ENCODE measurements at places on chromosomes 2 and 18.

DNA sequence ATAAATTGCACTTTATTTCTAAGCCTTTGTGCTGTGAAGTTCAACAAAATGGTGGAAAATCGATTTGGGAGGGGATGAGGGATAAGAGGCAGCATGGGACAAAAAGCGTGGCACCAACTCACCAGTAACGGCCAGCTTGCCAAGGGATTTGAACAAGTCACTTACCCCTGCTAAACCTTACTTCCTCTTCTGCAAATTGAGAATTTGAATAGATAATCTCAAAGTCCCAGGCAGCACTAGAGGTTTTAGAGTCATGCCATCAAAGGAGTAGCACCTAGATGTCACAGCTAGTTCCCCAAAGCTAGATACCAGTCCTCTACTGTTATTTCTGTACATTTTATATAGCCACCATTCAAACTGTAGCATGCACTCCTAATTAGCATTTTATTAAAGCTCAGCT, 83.7 kb upstream of the VRK2 start:
- no peak for DNase-seq

GRCh38 chr18:58341916-58342315, 287.0 kb downstream of the ALPK2 start:
- no peak for DNase-seq

DNA sequence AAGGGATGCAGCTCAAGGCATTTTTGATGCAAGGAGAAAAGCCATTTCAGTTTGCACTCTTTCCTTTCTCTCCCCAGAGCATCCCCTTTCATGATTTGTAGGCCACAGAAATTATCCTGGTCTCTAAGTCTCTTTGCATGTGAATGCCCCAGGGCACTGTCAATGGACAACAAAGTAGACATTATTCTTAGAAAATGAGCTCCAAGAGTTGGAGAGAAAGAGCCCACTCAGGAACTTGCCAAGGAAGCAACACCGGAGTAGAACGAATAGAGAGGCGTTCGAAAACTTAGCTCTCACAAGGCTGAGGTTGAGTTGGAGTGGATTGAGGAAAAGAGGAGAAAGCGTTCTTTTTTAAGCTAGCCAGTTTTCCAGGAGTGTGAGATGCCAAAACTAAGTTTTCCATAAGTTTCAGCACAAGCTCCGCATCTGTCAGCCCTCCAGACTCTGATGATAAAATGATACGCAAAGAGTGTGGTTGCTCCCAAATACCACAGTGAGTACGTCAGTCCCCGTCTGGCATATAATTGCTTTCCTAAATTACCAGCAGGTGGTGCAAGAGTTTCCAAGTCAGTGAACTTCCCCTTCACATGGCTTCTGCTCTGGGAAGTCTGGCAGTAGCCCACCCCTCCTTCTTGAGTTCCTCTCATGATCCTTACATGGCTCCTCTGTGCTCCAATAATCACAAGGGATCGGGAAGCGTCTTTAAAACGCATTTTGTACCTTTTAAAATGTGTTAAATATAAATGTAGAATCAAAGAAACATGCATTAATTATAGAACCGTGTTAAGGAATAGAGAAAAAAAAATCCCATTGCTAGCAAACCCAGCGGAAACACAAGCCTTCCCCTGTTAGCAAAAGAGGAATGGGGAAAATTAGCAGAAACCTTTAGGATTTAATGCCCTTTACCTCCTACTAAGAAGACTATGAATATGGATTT, 1060.6 kb upstream of the FANCL start:
- DNase-seq = no peak

DNA sequence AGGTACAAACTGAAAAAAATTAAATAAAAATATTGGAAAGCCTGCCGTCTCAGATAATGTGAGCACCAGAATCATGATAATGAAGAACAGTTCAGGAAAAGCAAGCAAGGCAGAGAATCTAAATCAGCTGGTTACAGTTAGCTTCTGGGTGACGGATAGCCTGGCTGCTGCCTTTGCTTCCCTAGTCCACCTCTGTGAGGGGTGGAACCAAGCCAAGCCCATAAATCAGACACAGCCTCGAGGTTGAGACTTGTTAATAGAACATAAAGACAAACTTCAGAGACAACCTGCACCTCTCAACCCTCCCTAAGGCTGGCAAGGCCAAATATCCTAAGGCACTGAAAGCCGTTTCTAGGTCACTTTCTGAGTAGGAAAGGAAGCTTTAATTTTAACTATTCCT, 334.7 kb upstream of the SLC39A10 start:
- no peak for DNase-seq

- no peak for DNase-seq
These were observed 286.2 kb upstream of the EPAS1 start for GRCh38 chr2:46010925-46011490.

GRCh38 chr18:22709288-22710060, 223.7 kb upstream of the RBBP8 start:
- no peak for DNase-seq

DNA sequence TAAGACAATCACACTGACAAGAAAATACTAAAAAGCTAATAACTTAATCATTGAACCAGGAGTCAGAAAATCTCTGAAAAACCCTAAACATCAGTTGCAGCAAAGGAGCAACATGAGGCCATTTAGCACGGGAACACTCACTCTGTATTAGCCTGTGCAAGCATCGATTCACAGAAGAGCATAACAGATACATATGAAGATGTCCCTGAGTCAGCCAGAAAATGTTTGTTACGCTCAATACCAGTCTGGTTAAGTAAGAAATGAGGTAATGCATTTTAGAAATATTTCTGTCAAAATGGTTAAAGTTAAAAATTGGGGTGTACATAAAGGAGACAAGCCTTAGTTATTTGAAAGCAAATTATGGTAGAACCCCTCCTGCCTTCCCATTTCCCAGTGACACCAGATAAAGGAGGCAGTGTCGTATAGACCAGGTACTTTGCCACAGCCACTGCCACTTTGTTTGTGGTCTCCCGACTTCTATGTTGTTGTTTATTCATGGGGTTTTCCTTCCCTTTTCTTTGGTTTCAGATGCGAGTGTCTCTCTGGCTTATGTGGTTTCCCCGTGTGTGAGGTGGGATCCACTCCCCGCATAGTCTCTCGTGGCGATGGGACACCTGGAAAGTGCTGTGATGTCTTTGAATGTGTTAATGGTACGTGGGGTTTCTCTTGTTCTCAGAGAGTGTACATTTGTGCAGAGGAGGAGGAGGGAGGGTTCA, 108.6 kb downstream of the CRIM1 start:
- DNase-seq = no peak

GRCh38 chr18:58674863-58675472, 3.7 kb downstream of the MALT1 start:
- DNase-seq = no peak

DNA sequence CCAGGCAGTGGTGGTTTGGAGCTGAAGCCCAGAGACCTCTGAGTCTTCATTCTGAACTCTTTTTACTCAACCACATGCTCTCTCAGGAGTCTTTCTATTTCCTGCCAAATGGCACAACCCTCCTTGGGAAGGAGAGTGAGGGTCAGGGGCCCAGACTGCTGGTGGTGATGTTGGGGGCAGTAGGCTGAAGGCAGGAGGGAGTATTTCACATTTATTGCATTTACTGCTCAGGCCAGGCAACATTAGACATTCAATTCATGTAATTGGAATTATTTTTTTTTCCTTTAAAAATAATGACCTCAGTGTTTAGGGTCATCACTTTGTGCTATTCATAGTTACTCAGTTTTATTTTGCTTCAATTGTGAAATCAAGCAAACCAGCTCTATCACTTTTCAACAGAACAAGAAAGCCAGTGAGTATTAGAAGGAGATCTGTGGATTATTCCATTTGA, 311.3 kb upstream of the NT5C1B start:
- no peak for DNase-seq

DNA sequence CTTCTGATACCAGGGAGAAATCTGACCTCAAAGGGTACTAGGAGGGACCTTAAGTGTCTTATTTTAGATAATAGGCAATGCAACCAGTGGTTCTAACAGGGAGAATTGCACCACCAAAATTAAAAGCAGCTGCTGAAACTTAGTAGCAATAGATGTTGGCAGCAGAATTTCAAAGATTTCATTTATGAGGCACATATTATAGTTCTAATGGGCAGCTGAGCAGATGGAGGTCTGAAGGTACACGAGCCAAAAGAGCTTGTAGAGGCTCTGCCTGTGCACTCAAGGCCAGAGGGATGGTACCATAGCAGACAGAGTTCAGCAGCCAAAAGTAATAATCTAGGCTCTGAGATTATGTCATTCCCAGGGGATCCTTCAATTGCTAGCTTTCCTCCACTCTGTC, 87.3 kb upstream of the NCKAP5 start:
- DNase-seq = no peak

- no peak for DNase-seq
These were observed 6.0 kb downstream of the MEIS1 start for GRCh38 chr2:66440708-66441497.

- DNase-seq = no peak
These were observed 22.7 kb upstream of the NFATC1 start for GRCh38 chr18:79372991-79373390.

DNA sequence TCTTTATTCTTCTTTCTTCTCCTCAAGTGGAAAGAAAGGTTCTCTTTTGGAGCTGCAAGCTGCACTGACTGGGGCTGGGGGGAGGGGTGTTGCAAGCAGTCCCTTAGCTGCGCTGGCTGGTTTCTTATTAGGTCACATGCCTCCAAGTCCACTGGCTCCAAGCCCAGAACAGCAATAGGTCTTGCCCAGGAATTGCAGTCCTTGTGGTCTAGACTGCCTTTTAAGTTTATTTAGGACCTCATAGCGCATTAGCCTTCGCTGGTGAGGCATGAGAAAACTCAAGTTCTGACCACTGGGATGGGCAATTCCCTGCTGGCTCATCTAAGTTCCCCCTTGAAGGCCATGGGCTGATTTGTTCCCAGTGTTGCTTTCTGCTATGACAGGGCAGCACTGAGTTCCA, 138.6 kb upstream of the SCN7A start:
- no peak for DNase-seq

GRCh38 chr2:1709946-1710560, 34.3 kb downstream of the PXDN start:
- DNase-seq = no peak

- peak; percentile 9 for DNase-seq
These were observed 691 bp downstream of the BIRC6 start for GRCh38 chr2:32357318-32358110.

GRCh38 chr2:20164061-20164733, 60.7 kb downstream of the SDC1 start:
- no peak for DNase-seq

GRCh38 chr2:105489168-105489878, 90.5 kb upstream of the FHL2 start:
- no peak for DNase-seq

- no peak for DNase-seq
These were observed 98.9 kb upstream of the CYP1B1 start for GRCh38 chr2:38174646-38175423.

DNA sequence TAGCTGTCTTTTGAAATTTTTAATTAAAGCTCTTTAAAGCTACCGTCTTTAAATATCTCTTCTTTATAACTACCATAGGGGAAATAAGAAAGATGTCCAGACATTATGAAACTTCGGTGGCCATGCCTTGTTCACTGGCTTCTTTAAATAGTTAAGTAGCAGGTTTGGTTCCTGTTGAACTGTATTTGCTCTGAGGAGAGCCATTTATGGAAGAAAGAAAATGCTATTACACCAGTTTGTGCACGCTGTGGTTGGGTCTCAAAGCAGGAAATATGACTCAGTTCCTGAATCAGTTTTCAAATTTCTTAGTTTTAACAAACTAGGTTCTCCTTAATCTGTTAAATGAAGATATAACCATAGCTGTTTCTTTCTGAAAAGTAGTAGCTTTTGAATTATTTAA, 12.2 kb downstream of the ARPC2 start:
- peak; percentile 44 for DNase-seq

- no peak for DNase-seq
These were observed 1579.4 kb upstream of the TMEFF2 start for GRCh38 chr2:193774166-193774565.

- DNase-seq = no peak
These were observed 18.7 kb downstream of the IGFBP5 start for GRCh38 chr2:216676630-216677029.

- no peak for DNase-seq
These were observed 98.5 kb upstream of the GPR45 start for GRCh38 chr2:105143094-105143466.

DNA sequence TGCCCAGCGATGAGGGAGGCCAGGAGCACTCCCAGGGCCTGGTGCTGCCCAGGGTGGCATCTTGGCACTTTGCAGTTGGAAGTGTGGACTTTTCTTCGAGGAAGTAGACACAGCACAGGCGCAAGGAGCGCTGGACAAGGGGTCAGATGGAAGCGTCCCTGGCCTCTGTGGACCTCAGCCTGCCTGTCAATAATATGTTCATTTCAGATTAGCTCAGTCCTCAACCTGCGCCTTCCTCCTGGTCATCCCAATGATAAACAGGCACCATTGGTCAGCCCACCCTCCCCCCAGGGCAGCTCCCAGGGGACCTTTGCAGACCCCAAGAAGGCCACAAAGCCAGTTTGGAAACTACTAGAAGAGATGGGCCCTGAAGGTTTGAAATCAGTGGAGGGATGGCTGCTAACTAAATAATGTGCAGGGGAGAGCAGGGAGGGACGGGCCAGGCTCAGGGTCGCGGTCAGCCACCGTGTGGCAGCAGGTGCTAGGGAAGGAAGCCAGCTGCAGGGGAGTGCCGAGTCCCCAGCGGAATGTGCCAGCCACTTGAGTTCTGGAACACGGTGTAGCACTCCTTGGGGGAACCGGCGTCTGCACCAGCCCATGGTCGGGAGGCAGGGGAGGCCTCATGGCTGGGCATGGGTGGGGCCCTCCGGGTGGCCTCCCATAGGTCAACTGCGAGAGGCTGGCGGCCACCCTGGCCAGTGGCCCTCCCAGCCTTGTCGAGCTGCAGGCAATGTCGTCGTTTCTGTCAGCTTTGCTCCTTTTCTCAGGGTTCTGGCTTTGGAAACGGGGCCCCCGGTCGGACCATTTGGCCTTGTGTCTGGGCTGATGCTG, 59.9 kb downstream of the ADI1 start:
- DNase-seq = no peak

DNA sequence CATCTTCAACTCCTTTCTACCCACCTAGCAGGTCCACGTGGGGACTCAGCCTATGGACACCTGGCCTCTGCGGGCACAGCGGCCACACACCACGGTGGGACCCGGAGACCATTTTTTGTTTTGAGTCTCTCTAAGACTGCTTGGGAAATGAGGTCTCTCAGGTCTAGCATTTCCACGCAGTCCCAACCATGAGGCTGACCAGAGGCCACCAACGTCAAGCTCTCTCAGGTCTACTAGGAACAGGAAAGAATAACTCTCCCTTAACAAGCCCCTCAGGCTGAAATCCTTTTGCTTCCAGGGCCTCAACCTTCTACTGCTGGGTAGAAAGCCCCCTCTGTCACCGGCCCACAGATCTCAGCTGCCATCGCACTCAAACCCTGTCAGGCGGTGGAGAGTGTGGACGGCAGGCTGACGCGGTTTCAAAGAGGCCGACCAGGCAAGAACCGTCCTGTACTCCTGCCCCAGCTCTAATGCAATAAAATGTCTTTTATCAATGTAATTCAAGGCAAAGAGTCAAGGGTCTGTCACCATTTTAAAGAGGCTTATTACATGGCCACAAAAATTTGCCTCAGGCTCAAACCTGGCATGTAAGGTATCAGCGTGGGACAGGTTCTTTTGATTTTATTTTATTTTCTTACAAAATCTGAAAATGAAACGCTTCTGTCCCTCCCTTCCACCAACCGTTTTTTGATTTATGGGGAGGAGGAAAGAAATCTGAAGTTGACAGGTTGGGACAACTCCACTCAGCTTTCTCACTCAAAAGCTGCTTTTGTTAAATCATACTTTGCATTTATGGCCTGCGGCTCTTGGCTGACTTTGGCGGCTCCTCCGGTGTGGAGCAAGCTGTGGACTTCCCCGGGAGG, 74.0 kb downstream of the BCL11A start:
- DNase-seq = no peak

GRCh38 chr2:88116669-88117432, 11.0 kb downstream of the FABP1 start:
- no peak for DNase-seq

GRCh38 chr2:25483607-25484266, 142.0 kb upstream of the DNMT3A start:
- no peak for DNase-seq
